LHCN-M2 (cell line): ENCODE measurements at places on chromosomes 13 and 19. TPM values are rescaled to one million over a fixed set of nuclear protein-coding genes. Genes with fewer than 3 reads are reported as not detected.
A peak's percentile ranks its signal among the peaks of the same experiment; 100 is the strongest.

DNA sequence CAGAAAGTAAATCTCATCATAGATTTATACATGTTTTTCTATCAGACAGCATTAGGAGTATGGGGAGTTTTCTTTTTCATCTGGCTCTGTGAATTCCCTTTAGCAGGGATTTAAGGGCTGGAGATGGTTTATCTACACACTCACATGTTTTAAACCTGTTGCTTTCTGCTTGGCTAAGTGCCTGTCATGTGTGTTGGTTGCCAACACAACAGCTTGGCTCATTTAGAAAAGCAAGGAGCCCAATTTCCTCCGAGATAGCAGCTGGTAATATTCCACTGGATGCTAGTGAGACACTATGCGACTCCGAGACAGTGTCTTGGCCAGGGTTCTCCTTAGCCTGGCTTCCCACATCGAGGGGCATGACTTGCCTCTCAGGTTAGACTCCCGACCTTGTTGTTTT lies 83.3 kb downstream of the KLF5 start:
- DNase-seq, result no peak

GRCh38 chr13:29563941-29564340 lies 31.5 kb downstream of the SLC7A1 start:
- no peak for DNase-seq

DNA sequence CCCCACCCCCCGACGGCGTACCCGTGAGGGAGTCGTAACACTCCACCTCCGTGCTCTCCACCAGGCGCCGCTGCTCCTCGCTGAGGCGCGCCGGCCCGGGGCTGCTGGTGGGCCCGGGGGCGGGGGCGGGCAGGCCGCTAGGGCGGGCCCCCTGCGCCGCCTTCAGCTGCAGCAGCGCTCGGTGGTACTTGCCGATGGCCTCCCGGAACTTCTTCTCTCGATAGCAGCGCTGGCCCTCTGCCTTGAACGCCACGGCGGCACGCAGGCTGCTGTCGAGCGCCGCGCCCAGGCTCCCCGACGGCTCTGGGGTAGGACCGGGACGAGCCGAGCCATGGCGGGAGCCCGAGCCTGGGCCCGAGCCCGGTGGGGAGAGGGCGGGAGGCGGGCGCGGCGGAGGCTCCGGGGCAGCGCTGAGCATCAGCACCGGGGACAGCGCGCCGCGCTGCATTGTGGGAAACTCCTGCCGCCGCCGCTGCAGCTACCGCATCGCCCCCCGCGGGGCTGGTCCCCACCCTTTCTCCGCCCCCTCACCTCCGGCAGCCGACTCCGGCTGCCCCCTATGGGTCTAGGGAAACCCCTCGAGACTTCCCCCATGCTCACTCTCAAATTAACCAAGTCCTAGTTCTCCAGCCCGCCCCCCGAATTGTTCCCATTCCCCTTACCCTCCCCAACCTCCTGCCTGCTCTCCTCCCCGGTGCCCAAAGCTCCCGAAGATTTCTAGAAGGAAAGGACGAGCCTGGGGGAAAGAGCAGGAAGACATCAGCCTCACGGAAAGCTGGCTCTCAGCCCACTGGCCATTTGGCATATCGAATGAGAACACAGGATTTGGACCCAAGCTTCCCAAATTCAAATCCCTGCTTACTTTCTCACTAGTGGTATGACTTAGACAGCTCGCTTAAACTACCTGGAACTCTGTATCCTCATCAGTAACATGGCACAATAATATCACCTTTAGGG lies at the start of gene TTC9B:
TSS of gene TTC9B (minus strand) at position 451 of the 957 bp plus-strand sequence. CDS start at position 448, 3 bp downstream.
- no peak for DNase-seq

- DNase-seq, result peak; percentile 17
Measured at GRCh38 chr13:35818633-35819067, 312.5 kb downstream of the DCLK1 start.

- DNase-seq, result no peak
Measured at GRCh38 chr19:45971260-45971902, 2.3 kb downstream of the NOVA2 start.

DNA sequence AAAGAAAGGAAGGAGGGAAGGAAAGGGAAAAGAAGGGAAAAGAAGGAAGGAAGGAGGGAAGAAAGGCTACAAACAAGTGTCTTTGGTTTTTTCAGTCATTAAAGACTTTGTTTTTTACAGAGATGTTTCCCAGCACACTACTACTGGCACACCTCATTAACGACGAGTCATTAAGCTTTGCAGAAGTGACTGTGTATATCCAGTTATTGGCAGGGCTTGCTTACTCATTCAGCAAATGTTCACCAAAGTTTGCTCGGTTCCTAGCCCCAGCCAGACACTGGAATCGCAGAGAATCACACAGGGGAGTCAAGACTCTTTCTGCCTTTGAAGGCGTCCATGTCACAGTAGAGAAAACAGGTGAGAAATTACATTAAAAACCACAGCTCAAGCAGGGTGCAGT lies 4.3 kb downstream of the NLRP12 start:
- no peak for DNase-seq

- no peak for DNase-seq
Measured at GRCh38 chr13:23687614-23688013, 117.4 kb downstream of the TNFRSF19 start.

DNA sequence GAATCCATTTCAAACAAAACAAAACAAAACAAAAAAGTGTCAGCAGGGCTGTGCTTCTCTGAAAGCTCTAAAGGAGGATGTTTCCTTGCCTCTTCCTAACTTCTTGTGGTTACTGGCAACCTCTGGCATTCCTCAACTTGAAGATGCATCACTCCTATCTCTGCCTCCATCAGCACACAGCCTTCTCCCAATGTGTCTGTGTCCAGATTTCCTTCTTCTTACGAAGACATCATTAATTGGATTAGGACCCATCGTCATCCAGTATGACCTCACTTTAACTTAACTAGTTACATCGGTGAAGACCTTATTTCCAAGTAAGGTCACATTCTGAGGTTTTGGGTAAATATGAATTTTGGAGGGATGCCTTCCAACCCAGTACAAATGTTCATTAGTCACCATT lies 33.8 kb upstream of the GTF2F2 start:
- DNase-seq, result peak; percentile 40

DNA sequence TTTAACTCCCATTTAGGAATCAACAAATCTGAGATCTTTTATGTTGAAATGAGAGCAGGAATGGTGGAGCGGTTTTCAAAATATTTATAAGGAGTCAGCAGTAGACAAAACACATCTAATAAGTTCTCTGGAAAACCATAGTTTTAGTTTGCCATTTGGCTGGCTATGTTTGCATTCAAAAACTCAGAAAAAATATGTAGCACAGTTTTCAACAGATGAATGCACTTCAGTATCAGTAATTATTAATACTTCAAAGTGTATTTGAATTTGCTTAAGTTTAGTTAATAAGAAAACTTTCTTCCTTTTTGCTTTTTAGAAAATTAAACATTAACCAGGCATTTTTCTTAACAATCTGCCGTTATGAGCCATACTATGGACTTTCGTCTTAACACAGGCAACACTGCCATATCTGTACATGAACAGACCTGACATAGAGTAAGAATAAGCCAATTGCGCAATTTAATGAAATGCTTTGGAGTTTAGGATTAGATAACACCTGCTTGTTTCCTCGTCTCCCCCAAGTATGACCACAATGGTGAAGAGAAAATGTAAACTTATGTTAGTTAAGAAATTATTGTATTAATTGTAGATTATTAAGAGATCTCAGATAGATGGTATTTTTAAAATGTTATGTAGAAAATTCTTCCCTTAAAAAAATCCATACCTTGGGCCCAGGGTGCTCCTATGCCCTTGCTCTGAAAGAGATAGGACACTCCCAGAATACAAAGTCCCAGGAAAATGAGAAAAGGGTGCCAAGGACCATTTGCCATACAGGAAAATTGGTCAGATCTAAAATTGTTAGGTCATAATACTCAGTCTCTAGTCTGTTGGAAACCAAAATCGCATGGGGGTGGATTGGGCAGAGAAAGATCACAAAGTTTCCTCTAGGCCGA lies 552.3 kb upstream of the ARGLU1 start:
- no peak for DNase-seq

- DNase-seq, result peak; percentile 13
Measured at GRCh38 chr19:39212375-39212742, 8.3 kb upstream of the SYCN start.

DNA sequence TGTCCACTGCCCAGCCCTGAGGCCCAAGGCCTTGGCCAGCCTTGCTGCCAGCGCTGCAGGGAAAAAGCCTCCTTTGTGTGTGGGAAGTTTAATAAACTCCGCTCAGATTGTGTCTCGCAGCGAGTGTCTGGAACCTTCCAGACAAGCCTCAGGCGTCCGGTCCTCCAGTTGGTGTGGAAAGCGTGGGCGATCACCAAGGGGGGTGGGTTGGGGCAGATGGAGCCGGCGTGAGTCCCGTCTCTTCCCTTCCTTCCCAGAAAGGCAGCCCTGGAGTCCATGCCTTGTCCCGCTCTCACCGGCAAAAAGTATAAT lies 4.6 kb downstream of the STK11 start:
- no peak for DNase-seq

DNA sequence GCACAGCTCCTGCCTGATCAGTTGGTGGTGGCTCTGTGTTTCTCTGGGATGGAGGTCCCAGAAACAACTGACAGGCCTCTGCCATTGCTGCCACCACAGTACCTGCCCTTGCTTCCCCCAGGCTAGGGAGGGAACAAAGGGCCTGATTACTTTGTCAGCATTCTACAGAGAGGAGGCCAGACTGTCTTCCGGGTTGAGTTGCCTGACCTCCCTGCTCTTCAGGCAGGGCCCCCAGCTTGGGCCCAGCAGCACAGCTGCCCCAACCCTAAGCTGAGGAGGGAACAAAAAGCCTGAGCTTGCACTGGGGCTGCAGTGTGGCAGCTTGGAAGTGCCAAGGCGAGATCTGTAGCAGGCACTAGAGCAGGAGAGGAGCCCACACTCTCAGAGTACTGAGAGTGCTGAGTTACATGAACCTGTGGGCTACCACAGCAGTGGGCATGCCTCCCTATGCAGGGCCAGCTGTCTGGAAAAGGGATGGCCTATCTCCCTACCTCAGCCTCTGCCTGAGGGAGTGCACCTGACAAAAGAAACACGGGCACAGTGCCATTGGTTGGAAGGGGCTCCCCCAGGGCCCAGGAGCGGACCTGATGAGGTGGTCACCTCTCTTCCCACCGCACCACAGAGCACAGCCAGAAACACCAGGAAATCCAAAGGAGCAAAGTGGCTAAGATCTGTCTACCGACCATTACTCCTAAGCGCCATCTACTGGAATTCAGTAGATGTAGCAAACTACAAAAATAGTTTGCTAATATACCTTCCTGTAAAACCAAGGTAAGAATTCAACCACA lies 24.4 kb downstream of the SLC25A15 start:
- DNase-seq, result peak; percentile 20

DNA sequence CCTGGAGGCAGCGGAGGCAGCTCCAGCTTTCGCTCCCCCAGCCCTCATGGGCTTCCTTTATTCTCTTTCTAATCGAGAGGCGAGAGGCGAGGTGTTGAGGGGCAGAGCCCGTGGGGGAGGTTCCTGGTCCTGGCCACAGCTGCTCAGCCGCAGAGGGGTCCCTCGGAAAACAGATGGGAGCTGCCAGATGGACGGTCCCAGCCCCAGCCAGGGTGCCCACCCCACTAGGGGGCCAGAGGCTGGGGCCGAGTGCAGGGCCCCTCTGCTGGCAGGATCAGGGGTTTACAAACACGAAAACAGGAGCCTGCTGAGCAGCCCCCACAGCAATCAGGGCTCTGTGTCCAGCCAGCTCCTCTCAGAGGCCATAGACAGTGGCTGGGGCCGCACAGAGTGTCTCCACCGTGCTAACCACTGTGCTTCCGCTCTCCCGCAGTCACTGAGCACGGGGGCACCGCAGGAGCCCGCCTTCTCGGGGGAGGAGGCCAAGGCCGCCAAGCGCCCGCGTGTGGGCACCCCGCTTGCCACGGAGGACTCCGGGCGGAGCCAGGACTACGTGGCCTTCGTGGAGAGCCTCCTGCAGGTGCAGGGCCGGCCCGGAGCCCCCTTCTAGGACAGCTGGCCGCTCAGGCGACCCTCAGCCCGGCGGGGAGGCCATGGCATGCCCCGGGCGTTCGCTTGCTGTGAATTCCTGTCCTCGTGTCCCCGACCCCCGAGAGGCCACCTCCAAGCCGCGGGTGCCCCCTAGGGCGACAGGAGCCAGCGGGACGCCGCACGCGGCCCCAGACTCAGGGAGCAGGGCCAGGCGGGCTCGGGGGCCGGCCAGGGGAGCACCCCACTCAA lies 182.2 kb downstream of the KDM4B start:
- DNase-seq, result no peak

DNA sequence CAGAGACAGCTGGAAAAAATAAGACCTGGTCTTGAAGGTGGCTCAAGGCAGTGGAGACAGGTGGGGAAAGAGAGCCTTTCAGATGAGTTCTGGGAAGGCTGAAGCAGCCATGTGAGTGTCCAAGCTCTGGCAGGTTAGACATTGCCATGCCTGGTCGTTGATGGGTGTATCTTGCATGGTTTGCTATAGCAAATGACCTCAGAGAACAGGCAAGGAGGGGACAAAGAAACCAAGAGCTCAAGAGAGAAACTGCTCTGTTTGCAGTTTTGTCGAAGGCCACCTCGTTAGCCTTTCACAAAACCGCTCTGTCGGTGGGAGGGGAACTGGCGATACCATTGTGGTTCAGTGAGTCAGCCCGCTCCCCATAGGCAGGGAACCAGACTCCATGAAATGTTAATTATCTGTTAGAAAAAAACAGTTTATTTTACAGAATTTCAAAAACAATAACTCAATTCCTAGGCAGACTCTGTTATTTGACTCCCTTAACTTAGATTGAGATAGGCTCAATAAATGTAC lies 82.8 kb upstream of the ARGLU1 start:
- DNase-seq, result no peak

DNA sequence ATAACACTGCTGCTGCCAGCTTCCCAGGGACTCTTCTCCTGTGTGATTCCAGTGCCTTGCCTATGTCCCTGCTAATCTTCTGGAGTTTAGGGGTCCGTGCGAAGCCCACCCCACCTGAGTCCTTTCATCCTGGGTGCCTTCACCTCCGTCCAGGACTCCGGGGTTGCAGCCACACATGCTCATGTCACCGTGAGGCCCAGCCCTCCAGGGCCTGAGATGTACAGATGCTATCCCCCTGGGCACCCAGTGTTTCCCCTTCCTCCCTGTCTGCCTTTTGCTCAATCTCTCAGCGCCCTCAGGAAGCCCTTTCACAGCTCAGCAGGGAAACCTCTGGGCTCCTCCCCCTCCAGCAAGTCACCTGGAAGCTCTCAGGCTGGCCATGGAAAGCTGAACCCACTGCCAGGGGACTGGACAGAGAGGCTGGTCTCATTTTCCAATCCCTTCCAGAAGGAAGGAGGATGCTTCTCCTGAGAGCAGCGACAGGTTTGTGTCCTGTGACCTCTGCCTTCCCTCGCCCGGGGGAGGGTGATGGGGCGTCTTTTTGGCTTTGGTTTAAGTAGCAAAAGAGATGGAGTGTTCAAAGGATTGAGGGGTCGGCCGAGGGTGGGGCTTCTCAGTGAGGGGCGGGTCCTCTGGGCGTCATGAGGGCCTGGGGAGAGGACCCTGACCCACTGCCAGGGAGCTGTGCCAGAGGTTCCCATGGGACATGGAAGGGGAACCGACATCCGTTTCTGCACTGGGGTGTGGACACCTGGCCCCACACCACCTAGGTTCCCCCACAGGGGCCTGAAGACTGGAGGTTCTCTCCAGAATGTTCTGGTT lies 30.8 kb upstream of the TFDP1 start:
- DNase-seq, result no peak

- no peak for DNase-seq
Measured at GRCh38 chr19:14107581-14108461, 9.7 kb downstream of the PRKACA start.

- peak; percentile 35 for DNase-seq
Measured at GRCh38 chr19:38733493-38734175, 10.6 kb downstream of the CAPN12 start.

The LRCH1 gene
- 4.9 and 5.3 TPM in 2 replicates for total RNA-seq

The ZNF221 gene
- total RNA-seq, result 4.6 and 12.8 TPM in 2 replicates

The AMER2 gene
- not detected in 2 replicates for total RNA-seq

The TNNT1 gene
- 52.6 and 73.4 TPM in 2 replicates for total RNA-seq
